ENCODE measurements at places on chromosomes 2 and 18. TPM values are rescaled to one million over a fixed set of nuclear protein-coding genes. Genes with fewer than 3 reads are reported as not detected.

DNA sequence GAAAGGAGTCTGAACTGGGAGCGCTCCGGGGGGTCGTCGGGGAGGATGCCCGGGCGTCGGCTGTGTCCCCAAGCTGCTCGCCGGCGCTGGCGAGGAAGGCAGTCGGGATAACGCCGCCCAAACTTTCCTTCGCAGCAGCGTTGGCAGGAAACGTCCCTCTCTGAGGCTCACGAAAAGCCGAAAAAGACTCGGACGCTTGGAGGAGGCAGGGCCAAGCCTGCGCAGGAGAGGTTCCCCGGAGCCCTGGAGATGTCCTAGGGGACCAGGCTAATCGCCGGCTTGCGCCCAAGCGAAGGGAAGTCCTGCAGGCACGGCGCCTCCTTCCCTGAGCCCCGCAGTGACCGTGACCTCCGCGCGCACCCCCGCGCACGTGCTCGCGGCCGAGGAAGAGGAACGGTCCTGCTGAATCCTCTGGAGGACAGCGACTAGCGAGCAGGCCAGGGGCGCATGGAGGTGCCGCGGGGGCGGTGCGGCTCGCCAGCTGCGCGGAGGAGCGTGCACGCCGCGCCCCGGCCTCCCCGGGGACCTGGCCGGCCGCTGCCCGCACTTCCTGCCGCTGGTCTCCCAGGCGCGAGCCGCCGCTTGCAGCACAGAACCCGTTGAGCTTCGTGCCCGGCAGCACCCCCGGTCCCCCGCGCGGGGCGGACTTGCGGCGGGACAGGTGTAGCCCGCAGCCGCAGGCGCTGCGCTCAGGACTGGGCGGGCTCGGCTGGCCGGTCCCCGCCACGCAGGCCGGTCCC lies at the start of gene SH3RF3:
Gene SH3RF3, plus strand, starts transcription at position 590 of the 740 bp plus-strand sequence.
- peak; percentile 91 for DNase-seq

GRCh38 chr2:18186816-18187613 lies 308.5 kb downstream of the KCNS3 start:
- DNase-seq, result no peak

DNA sequence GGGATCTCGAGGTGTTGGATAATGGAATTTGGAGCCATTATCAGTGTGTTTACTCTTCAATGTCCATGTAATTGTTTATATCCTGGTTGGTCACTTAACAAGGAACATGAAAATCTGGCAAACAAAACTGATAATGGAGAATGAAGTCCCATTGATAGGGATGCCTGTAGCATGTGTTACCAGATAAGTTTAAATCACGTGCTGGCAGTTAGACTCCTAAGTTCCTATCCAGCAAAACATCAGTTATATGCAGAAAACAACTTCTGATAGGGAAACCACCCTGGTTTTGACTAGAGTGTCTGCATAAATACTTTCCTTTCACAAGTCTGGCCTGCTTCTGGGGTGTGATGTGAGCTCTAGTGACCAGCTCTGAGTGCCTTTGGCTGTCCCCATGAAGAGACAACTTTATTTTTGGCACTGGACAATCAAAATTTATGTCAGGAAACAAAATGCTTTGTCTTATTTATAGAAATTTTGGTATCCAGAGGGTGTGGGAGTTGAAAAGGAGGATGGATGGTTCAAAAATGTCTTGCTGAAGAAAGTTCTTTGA lies 82.0 kb downstream of the FHOD3 start:
- DNase-seq, result no peak

DNA sequence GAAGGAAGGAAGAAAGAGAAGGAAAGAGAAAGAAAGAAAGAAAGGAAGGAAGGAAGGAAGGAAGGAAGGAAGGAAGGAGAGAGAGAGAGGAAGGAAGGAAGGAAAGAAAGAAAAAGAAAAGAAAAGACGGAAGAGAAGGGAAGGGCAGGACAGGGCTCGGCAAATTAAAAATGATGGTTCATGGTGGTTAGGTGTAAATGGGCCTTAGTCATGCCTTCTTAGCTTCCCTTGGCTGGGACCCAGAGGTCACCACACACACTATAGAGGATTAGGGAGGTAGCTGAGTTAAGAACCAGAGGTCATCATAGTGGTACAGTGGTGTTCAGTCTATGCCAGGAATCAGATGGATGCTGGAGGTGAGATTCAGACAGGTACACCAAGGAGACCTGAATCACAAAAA lies 9.3 kb upstream of the ATL2 start:
- DNase-seq, result no peak

- no peak for DNase-seq
These were observed 9.9 kb downstream of the ALPP start for GRCh38 chr2:232388324-232388891.

DNA sequence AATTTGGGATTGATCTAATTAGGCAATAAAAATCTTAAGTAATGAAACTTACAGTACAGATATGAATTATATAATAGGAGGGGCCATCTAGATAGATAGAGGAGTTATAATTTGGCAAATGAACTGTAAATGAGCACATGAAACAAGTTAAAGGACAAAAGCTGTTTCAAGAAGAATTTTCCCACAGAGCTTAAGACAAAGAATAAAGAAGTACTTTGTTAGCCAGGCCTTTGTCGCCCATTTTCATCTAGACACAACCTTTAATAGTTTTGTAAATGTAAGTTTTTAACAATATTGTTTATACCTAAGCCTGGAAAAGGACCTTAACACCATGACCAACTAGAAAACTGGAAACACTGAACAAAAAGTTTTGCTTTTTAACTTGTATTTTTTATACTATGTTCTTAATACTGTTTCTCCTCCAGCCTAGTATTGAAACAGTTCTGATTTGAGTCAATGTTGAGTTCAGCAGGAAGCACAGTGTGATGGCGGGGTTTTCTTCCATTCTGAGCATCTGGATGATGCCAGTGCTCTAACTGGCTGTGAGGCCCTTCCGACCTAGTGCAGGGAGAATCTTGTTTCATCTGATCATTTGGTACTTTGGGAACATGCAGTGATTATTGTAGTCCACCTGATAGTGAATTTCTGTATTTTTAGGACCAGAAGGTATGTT lies 37.6 kb downstream of the FARP2 start:
- no peak for DNase-seq

DNA sequence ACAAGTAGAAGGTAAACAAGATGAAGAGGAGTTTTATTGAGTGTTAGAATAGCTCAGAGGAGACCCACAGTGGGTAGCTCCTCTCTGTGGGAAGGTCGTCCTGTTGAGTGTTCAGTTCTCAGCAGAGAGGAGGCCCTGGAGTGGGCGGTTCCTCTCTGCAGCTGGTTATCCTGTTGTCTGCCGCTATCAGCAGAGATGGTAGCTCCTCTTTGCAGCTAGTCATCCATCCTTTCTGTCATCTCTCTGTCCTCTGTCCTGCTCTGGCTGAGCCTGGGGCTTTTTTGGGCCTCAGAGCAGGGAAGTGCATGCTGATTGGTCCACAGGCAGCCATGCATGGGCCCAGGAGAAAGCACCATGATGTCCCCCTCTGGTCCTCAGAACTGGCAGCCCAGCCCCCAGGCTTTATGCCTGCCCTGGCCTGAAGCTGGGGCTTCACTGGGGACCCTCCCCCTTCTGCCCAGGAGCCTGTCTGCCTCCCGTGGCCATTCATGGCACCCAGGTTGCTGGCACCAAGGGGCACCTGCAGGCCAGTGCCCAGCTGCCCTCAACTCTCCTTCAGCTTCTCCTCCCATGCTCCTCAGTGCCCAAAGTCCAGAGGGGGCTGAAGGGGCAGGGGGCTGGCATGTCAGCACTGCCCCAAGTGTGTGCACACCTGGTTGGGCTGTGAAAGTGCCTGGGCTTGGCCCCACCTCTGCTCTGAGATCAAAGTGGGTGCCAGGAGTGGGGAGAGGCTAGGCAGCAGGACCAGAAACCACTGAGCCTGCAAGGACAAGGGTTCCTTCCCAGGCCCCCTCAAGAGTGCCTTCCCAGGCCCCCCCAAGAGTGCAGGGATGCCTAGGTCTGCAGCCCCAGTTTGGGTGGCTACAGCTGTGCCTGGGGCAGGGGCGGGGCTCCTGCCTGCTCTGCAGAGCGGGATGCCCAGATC lies 98.7 kb downstream of the TWIST2 start:
- no peak for DNase-seq

DNA sequence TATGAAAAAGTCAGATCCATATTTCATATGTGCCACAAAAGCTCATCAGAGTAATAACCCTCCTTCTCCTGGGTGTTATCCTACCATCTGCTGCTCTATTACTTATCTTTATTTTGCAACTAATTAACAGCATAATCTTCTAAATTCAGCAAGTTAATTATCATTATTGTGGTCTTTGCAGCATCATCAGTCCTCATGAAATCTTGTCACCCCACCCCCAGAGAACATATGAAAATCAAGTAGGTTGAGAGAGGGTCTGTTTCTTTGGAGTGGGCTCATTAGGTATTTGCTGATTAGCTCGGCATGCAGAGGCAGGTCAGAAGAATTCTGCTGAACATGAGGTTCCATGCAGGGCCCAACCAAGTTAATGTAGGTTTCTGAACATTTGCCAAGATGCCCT lies 64.8 kb downstream of the ATF2 start:
- DNase-seq, result no peak

UGT1A4 gene
- total RNA-seq, result not detected

Measured in upper lobe of left lung (tissue), 6 donors.